Hematopoietic multipotent progenitor cell treated with erythropoietin and hydrocortisone succinate and interleukin-3 and kit ligand, for 15 days (in vitro differentiated cells): ENCODE measurements at places on chromosomes 7 and 10.
A peak's percentile ranks its signal among the peaks of the same experiment; 100 is the strongest.

- no peak for DNase-seq
These were observed 2.1 kb downstream of the KIF5B start for GRCh38 chr10:32054094-32054493.

GRCh38 chr7:24573554-24574338 lies 494 bp downstream of the PALS2 start:
- DNase-seq: no peak

GRCh38 chr10:69734797-69735468 lies 66.8 kb upstream of the COL13A1 start:
- no peak for DNase-seq

- DNase-seq: no peak
These were observed 46.8 kb downstream of the FAM107B start for GRCh38 chr10:14727924-14728323.

GRCh38 chr10:113345826-113346624 lies 206.8 kb upstream of the HABP2 start:
- no peak for DNase-seq

GRCh38 chr7:12731214-12731656 lies 43.8 kb downstream of the ARL4A start:
- peak; percentile 83 for DNase-seq

DNA sequence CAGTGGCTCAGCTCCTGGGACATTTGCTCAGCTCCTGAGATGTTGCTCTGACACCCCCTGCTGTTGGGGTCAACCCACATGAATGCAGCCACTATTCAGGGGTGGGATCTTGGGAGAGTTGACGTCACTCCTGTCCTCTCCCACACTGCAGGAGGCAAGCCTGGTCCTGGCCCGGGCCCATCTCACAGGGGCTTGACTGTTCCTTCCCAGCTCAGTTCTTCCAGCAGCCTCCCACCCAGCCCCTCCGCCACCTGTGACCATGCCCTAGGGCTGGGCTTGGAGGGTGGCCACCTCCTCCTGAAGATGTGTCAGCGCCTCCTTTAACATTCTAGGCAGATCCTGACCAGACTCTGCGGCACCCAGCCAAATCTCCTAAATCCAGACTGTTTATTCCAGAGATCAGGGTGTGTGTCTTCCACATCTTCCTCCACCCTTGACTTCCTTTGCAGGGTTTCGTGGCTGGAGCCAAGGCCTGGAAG lies 19.1 kb upstream of the OPALIN start:
- DNase-seq: no peak

DNA sequence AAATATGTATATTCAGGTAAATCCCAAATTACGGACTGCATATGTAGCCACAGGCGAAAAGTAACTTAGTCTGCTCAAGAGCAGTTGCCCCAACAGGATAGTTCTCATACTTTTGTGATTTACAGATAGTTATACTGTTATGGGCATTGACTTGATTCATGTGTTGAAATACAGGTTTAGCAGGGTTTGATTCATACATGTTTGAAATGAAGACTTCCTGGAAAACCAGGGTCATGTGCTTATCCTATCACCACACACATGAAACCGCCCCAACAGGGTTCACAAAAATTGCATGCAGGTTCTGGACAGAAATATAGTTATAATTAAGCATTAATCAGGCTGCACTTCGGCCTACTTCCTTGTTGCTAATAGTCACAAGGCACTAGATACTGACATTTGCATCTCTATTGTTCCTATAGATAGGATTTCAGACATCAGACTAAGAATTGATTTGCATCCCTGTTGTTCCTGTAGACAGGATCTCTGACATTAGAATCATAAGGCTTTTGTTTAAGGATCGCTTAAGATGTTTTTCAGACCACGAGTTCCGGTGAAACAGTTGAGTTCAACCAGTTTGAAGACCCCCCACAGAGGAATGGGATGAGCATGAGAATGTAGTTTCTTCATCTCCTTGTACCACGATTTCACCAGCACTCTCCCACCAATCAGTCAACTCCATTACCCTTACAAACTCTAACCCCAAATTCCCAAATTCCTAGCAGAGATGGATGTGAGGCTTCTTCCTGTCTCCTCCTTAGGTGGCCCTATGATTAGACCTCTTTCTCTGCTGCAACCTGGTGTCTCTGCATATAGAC lies 2.0 kb upstream of the ZNF398 start:
- DNase-seq: peak; percentile 34

DNA sequence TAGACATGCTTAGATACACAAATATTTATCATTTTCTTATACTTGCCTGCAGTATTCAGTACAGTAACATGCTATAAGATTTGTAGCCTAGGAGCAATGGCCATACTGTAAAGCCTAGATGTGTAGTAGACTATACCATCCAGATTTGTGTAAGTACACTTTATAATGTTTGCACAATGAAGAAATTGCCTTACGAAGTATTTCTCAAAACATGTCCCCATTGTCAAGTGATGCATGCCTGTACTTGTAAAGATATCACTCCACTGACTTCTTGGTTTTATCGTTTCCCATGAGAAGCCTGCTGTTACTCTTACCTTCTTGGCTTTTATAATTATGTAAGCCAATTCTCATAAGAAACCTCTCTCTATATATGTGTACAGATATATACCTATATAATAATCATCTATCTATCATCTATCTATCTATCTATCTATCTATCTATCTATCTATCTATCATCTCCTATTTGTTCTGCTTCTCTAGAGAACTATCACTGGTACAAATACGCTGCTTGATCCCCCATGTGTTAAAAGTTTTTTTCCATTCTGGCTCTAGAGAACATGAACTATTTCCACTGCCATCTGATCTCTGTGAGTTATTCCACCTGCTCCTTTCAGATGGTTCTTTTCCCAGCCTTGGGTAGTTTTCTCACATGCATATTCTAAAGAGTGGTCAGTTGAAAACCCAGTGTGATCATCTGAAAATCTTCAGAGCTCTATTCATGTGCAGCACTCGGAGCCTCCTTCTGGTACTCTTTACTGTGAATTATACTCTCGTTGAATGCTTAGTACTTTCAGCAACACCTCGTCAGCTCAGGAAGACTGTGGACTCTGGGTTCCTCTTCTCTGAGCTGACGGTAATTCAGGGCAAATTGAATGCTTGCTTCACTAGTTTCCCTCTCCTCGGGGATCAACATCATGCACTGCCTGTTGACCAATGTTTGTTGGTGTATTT lies 14.5 kb upstream of the VCL start:
- DNase-seq: no peak

GRCh38 chr10:72044417-72045041 lies 43.8 kb downstream of the SPOCK2 start:
- DNase-seq: no peak

- DNase-seq: no peak
These were observed 50.7 kb downstream of the PDGFA start for GRCh38 chr7:468681-469562.

- no peak for DNase-seq
These were observed 53.7 kb downstream of the CAV1 start for GRCh38 chr7:116578526-116578925.

DNA sequence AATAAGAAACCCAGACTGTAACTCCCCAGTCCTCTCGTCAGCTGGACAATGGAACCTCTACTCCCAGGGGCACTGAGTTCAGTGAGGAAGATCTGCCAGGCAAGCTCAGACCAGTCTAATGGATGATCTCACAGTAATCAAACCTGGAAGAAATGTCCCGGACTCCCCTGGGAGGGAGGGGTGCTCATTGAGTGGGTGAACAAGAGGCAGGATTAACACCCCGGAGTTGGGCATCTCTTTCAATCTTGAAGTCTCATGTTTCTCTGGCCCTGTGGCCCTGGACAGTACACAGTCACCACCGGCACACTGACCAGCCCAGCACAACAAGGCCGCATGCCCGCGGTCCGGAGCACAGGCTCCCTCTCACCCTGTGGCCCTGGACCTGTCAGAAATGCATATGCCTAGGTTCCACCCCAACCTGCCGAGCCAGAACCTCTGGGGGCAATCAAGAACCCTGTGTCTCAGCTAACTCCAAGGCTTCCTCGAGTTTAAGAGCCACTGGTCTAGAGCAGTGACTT lies 27.8 kb downstream of the CXCL12 start:
- DNase-seq: no peak

DNA sequence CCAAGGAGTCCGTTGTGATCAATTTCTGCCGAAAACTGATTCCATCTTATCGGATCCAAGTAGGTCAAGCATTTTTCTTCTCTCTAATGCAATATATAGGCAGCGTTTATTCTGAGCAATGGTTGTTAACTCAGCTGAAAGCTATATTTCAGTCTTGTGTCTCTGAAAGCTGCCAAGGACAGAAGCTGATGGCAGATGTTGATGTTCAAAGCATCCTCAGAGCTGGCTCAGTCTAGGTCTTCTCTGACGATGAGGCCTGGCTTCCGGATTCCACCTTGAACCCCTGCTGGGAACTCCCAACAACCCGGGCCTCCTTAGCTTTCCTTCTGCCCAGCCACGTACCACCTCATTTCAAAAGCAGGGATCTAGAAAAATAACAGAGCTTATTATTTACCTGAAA lies 863.6 kb downstream of the NRG3 start:
- DNase-seq: no peak

- DNase-seq: no peak
These were observed 132.3 kb downstream of the DPY19L1 start for GRCh38 chr7:34904987-34905386.

DNA sequence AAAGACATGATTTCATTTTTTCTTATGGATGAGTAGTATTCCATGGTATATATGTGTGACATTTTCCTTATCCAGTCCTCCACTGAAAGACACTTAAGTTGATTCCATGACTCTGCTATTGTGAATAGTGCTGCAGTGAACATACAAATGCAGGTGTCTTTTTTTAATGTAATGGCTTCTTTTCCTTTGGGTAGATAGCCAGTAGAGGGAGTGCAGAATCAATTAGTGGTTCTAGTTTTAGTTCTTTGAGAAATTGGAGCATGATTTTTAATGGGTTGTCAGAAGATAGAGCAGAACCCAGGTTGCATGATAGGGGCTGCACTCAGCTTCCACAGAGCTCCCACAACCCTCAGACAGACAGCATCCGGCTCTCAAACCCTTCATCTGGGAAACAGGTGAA lies 152.9 kb upstream of the PLXDC2 start:
- DNase-seq: no peak

DNA sequence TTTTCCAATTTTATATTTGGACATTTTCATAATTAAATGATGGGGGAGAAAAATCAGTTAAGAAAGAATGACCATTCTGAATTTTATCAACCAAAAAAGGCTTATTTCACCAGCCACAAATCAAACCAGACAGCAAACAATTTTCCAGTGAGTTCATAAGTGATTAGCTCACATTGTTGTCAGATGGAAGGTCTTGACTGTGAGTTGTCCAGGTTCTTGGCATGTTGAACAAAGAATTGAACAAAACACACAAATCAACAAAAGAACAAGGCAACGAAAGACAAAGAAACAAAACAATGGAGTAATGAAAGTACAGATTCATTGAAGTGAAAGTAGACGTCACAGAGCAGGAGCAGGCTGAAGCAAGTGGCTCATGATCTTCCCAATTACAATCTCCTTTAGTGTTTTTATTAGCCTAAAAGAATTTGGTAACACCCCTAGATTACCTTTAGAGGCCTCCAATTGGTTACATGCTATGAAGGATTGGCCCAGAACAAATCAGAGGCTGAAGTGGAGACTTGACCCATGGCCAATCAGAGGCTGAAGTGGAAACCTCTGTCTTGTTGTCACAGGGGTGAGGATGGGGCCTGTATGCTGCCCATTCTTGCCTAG lies 248.7 kb downstream of the NEBL start:
- DNase-seq: no peak

- DNase-seq: no peak
These were observed 49.5 kb upstream of the EBF3 start for GRCh38 chr10:130013335-130014262.

DNA sequence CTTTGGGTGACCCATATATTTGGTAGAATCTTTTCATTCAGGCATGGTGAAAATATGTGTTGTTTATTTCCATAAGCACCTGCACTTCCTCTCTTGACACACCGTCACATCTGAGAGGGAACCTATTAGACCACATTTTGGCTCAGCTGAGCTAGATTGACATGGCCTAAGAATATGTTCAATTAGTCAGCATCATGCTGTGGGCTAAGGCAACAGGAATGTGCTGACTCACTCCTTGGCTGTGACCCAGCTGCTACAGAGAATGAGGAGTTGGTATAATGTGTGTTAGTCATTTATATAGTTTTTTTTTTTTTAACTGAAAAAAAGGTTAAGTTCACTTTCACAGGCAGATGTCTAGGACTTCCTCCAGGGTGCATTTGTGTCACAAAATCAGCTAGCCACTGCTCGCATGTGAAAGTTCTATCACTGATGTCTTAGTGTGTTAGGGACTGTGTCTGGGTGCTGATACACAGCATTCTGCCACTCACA lies 180.6 kb downstream of the SEMA3E start:
- peak; percentile 74 for DNase-seq

DNA sequence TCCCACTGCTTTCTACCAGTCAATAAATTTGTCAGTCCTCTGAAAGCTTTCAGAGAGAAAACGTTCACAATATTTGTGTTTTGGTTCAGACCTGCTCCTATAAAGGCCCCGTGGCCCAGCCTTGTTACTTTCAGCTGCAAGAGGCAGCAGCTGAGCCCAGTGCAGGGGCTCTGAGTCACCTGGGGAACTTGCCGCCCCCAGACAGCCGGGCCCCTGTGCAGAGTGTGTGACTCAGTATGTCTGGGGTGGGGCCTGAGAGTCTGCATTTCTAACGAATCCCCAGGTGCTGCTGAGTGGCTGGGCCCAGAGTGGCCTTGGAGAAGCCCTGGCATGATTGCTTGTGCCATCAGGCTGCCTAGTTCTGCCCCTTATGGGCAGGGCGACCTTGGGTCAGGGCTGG lies 303.5 kb downstream of the PAXIP1 start:
- no peak for DNase-seq

DNA sequence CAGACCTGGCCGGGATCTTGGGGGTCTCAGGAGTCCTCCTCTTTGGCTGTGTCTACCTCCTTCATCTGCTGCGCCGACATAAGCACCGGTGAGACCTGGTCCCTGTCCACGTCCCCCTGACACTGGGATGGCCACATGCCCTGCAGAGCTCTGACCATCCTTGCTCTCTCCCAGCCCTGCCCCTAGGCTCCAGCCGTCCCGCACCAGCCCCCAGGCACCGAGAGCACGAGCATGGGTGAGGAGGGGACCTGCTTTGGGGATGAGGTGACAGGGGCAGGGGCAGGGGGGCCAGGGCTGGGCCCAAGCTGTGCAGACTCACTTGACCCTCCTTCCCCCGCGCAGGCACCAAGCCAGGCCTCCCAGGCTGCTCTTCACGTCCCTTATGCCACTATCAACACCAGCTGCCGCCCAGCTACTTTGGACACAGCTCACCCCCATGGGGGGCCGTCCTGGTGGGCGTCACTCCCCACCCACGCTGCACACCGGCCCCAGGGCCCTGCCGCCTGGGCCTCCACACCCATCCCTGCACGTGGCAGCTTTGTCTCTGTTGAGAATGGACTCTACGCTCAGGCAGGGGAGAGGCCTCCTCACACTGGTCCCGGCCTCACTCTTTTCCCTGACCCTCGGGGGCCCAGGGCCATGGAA lies 959 bp downstream of the PVRIG start:
- no peak for DNase-seq

- no peak for DNase-seq
These were observed 12.3 kb downstream of the DDC start for GRCh38 chr7:50552921-50553320.
